ENCODE measurements at places on chromosomes 1 and 21.

GRCh38 chr1:92359986-92360385 lies 61.1 kb downstream of the RPAP2 start:
- no peak for DNase-seq

DNA sequence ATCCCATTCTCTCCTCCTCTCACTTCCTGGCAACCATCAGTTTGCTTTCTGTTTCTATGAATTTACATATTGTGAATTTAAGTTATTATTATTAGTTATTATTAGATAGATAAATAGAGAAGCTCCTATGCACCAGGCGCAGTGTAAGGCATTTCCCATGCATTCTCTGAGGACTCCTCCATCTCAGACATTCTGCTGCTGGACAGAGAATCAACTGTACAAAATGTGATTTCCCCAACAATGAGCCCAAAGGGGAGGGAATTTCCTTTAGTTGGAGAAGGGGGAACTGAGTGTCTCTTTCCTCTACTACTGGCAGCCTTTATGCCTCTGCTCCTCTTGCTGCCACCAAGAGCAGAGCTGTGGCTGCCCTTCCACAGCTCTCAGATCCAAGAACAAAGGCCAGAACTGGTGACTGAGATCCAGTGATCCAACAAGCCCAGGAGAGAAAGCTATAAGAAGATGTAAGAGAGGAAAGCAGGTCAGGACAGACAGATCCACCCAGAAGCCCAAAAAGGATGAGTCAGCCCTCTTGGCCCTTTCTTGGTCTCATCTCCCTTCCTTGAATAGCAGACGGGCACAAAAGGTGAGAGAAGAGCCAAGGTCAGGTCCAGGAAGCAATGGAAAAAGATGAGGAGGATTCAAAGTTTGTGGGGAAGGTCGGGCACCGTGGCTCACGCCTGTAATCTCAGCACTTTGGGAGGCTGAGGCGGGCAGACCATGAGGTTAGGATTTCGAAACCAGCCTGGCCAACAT lies 3.5 kb upstream of the IVL start:
- DNase-seq = no peak

DNA sequence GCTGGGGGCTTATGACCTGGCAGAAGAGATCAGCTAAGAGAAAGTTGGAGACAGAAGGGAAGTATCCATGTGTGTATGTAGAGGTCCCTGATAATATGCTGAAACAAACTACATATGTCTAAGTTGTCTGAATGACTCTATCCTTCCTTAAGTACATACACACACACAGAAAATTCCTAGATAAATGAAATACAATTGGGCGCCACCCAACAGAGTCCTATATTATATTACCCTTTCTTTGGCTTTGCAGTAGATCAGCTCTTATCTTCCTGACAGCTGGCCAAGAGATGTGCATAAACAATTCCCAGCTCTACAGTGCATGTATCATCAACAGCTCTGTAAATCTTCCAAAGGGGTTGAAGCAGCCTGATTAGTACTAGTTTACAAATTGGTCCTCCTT lies 40.1 kb downstream of the SORT1 start:
- no peak for DNase-seq

- DNase-seq = no peak
Observed at GRCh38 chr1:27872802-27873551, 633 bp downstream of the THEMIS2 start.

GRCh38 chr21:46060596-46061061 lies 37.3 kb upstream of the COL6A2 start:
- DNase-seq = peak; percentile 47

DNA sequence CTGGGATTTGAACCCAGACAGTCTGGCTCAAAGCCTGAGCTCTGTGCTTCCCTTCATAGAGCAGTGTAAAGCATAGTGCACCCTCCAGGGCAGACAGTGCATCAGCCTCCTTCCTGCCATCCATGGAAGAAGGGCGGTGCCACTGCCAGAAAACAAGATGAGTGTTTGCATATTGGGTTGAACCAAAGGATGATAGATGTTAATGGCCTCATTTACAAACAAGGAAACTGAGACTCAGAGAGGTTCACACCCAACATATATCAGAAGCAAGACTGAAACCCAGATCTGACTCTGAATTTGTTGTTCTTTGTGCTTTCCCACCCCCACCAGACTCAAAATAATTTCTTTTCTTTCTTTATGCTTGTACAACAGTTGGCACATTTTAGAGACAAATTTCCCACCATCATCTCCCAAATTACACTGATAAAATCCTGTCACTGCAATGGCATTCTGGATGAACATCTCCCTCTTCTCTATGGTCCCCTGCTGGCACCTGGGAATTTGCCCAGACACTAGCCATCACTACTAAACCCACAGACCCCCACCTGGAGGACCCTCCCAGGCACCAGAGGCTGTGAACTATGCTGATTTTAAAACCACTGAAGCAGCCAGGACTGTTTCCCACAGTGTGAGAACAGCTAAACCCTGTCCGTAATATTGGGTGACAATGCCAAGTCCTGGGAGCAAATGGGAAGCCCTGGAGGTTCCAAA lies 45.4 kb upstream of the MPZL1 start:
- no peak for DNase-seq

GRCh38 chr1:37868466-37868865 lies 9.1 kb upstream of the MTF1 start:
- no peak for DNase-seq

- DNase-seq = no peak
Observed at GRCh38 chr1:60657926-60658325, 424.4 kb upstream of the NFIA start.

GRCh38 chr1:33237579-33237978 lies 18.7 kb upstream of the ZNF362 start:
- peak; percentile 74 for DNase-seq

GRCh38 chr1:37919277-37919676 lies 27.6 kb downstream of the INPP5B start:
- peak; percentile 43 for DNase-seq
